Left ventricle myocardium inferior (tissue), 1 donor: ENCODE measurements at places on chromosomes 12 and 14.

DNA sequence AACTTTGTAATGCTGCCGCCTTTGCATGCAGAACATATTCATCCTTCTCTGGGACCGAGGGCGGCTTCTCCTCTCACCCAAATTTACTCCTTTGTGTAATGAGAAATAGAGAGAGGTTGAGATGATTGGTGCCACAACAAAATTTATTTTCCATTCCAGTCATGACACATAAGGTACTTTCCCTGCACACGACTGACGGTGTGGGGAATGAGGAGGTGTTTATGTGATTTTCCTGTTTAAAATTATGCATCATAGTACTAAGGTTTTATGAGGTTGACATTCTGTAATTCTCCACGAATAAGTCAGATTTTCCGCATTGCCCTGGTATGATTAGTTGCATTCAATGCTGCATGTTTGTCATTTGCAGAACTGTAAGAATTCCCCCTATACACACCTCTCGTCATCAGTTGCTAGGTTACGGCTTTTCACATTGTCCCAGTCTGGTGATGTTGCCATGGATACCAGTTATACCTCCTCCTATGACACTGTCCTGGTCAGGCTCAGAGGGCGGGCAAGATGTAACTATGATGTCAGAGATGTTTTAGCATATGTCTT is 23.1 kb downstream of the BICDL1 start:
- DNase-seq, result no peak

- no peak for DNase-seq
These were observed 10.4 kb upstream of the EID3 start for GRCh38 chr12:104292872-104293794.

GRCh38 chr12:25130741-25131188 is 64.2 kb downstream of the DNAI7 start:
- no peak for DNase-seq

GRCh38 chr14:89489761-89490437 is 72.9 kb upstream of the FOXN3 start:
- DNase-seq, result no peak

GRCh38 chr14:45242706-45243105 is 10.3 kb downstream of the MIS18BP1 start:
- no peak for DNase-seq

DNA sequence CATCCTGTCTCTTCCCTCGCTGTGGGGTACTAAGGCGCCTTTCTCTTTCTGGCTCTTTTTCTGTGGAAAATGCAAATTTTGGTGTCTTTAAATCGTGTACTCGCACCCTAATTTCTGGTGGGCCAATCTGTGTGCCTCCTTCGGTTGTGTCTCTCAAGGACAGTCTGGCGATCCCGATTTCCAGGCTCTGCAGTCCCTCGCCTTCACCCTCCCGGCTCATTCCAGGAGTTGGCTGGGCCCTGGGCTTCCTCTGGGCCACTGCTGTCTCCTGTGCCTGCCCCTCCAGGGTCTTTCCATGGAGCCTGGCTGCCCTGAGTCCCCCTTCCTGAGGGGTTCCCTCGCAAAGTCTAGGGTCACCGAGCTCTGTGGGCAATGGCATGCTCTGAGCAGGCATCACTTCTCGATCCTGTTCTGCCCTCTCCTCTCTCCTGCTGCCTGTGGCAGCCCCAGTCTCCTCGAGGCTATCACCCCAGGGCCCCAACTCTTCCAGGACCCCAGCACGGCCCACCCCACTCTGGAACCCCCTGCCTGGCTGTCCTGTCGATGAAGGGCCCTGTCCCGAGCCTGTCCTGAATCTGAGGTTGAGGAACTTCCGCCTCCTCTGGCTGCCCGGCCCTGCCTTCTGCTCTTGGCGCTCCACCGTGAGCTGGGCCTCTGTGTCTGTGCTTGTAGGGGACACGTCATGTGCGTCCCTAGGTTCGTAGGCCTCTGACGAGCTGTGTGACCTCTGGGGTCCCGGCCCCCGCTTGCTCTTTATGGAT is 24.1 kb downstream of the AHNAK2 start:
- DNase-seq, result peak; percentile 8

DNA sequence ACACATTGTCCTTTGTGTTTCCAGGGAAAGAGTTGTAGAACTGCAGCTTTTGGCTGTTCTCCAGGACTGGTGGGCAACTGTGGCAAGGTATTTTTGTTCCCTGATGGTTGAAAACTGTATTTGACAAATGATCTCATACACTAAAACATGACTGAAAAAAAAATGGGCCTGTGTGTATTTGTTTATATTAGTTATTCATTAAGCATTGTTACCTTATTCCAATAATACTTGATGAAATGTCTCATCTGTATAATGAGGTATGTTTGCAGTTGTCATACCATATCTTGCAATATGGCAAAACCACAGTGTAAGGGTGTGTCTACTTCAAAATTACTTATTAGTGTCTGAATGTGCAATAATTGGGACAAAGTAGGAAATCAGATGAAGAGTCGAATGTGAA is 479.4 kb upstream of the NOVA1 start:
- DNase-seq, result no peak
